ENCODE measurements at places on chromosomes 3 and 15.
A peak's percentile ranks its signal among the peaks of the same experiment; 100 is the strongest.

GRCh38 chr3:42189736-42190135, 76.2 kb downstream of the CCK start:
- H3K36me3 ChIP-seq: peaks cover 73% of the 10 kb centered on the region
- no peak for DNase-seq
- H3K27me3 ChIP-seq: no peaks in the 10 kb centered on the region

DNA sequence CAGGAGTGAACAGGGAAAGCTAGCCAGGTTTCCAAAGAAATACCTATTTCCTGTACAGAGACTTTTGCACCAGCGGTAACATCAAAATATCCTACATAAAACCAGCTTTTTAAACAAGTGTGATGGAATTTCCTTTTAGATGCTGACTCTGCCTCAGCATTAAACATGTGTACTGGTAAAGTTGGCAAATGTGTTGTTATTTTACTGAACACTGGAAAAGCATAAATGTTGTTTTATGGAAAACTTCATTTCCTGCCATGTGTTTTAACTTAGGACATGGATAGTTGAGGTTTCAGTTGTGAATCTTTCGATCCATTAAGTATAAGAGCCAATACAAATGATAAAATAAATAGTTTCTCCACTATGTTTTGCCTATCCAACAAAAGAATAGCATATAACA, 15.7 kb downstream of the OXNAD1 start:
- no peaks in the 10 kb centered on the region for H3K4me1 ChIP-seq
- DNase-seq: no peak
- no peak overlapping the region for H3K27ac ChIP-seq
- H3K27me3 ChIP-seq: no peaks in the 10 kb centered on the region
- no peak overlapping the region for H3K4me3 ChIP-seq

DNA sequence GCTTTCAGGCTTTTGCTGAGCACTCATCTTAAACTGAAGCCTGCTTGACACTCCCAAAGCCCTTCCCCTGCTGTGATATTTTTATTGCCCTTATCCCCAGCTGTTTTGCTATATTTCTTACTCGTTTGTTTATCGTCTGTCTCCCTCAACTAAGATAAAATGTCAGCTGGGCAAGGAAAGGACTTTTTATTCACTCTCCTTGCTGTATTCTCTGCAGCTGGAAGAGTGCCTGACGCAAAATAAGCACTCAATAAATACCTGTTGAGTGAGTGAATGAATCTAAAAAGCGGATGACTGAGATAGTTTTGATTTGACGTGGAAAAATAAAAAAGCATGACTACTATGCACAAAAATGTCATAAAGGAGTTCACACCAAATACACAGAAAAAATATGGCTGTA, 84.8 kb upstream of the POMGNT2 start:
- no peaks in the 10 kb centered on the region for H3K36me3 ChIP-seq
- H3K4me3 ChIP-seq: no peak overlapping the region
- peak overlapping the region; percentile 8 for H3K27ac ChIP-seq
- DNase-seq: peak; percentile 64

DNA sequence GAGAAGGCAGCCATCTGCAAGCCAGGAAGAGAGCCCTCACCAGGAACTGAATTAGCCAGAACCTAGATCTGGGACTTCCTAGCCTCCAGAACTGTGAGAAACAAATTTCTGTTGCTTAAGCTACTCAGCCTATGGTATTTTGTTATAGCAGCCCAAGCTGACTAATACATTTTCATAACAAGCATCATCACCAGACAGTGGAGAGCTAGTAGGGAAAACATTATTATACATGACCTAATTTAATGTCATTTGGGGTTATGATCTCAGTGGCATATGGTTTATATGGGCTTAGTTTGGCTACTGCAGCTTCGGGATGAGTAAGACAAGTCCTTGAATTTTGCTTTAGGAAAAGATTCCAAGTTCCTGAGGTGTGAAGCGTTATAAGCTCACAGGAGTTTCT, 35.6 kb downstream of the LNP1 start:
- H3K27ac ChIP-seq: no peak overlapping the region
- H3K4me1 ChIP-seq: no peaks in the 10 kb centered on the region
- peak; percentile 4 for DNase-seq
- no peak overlapping the region for H3K4me3 ChIP-seq
- H3K36me3 ChIP-seq: no peaks in the 10 kb centered on the region

DNA sequence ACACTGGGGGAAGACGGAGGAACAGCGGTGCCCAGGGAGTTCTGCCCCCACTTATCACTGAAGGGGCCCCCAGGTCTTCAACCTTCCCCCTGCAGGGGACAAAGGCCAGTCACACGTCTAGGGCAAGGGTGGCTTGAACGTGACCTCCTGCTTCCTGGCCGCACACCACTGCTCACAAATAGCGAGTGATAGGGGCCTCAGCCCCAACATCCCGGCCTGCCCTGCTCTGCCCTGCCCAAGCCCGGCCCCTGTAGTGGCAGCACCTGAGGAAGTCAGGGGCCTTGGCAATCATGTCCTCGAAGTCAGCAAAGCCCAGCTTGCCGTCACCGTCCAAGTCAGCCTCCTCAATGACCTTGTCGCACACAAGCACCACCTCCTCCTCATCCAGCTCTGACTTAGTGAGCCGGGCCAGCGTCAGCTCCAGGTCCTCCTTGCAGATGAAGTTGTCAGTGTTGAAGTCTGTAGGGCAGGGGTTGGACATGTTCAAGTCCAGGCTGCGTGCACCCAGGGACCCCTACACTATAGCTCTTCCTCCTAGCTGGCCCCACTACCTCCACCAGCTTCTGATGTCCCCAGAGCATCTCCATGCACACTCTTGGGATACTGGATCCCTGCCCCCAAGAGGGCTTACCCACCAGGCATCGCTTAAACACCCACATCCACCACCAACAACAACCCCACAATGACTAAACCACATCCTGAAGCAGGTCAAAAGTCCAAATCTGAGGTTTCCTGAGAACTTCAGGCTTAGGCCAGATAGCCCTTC, 13.3 kb downstream of the SH2D7 start:
- H3K36me3 ChIP-seq: peaks cover 13% of the 10 kb centered on the region
- no peak overlapping the region for H3K27ac ChIP-seq
- H3K4me3 ChIP-seq: no peak overlapping the region
- peaks cover 26% of the 10 kb centered on the region for H3K27me3 ChIP-seq
- no peak for DNase-seq

GRCh38 chr3:4776980-4777581, 202.2 kb upstream of the BHLHE40 start:
- no peak overlapping the region for H3K4me3 ChIP-seq
- no peak overlapping the region for H3K27ac ChIP-seq
- DNase-seq: peak; percentile 65
- no peaks in the 10 kb centered on the region for H3K27me3 ChIP-seq
- H3K36me3 ChIP-seq: no peaks in the 10 kb centered on the region

DNA sequence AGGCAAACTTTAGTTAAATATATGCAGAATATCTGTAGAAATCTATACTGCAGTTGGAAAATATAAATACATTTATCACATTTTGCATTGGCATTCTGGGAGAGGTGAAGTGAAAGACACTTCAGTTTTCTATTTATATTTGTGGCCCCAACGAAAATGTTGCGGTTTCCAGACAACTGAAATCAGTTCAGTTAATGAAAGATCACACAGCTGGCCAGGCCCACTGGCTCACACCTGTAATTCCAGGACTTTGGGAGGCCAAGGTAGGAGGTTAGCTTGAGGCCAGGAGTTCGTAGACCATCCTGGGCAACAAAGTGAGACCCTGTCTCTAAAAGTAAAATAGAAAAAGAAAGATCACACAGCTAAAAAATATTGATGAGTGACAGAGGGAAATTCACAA, 11.9 kb upstream of the CLASP2 start:
- no peaks in the 10 kb centered on the region for H3K4me1 ChIP-seq
- H3K27ac ChIP-seq: no peak overlapping the region
- no peaks in the 10 kb centered on the region for H3K36me3 ChIP-seq
- no peak overlapping the region for H3K4me3 ChIP-seq
- DNase-seq: no peak

DNA sequence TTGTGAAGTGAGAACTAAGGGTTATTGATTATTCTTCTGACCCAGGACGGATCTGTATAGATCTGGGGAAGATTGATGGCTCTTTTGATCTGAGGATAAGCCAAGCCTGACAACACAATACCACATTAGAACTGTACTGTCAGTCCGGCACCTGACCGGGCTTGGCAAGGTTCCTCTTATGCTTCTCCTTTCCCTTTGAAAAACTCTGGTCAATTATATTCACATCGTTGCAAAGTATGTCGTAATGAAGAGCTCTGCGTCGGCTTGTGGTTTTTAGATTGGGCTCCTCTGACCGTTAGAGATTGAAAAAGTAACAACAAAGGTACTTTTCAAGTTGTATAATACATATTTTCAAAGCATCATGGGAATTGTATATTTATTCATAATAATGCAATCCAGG, 389.8 kb downstream of the NR2F2 start:
- H3K27me3 ChIP-seq: no peaks in the 10 kb centered on the region
- no peak overlapping the region for H3K27ac ChIP-seq
- no peak for DNase-seq
- no peaks in the 10 kb centered on the region for H3K4me1 ChIP-seq

DNA sequence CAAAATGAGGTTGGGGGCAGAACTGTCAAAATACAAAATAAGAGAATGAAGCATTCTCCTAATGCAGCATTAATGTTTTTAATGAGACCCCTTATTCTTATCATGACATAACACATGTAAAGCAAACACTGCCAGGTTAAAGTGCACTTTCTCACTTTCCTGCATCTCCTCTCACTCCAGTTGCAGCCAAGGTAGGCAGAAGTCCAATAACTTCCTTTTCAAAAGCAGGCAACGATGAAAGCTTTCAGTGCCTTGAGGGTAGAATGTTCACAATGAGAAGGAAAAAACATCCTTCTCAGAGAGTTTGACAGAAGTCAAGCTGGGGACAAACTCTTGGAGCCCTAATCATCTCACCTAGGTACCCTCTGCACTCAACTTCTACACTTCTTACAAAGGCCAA, 59.5 kb downstream of the FAIM start:
- peaks cover 8% of the 10 kb centered on the region for H3K36me3 ChIP-seq
- no peaks in the 10 kb centered on the region for H3K27me3 ChIP-seq

GRCh38 chr3:64443546-64444381, 218.5 kb upstream of the PRICKLE2 start:
- peaks cover 27% of the 10 kb centered on the region for H3K4me1 ChIP-seq
- H3K36me3 ChIP-seq: no peaks in the 10 kb centered on the region
- peak; percentile 77 for DNase-seq
- H3K27me3 ChIP-seq: peaks cover 53% of the 10 kb centered on the region
- no peak overlapping the region for H3K27ac ChIP-seq
- H3K4me3 ChIP-seq: peak overlapping the region; percentile 77

- H3K36me3 ChIP-seq: no peaks in the 10 kb centered on the region
- no peak overlapping the region for H3K27ac ChIP-seq
- H3K27me3 ChIP-seq: no peaks in the 10 kb centered on the region
- H3K4me3 ChIP-seq: no peak overlapping the region
These were observed 172.7 kb upstream of the TP63 start for GRCh38 chr3:189458528-189458927.

- peak overlapping the region; percentile 62 for H3K27ac ChIP-seq
- H3K36me3 ChIP-seq: peaks cover 3% of the 10 kb centered on the region
- no peaks in the 10 kb centered on the region for H3K27me3 ChIP-seq
- H3K4me3 ChIP-seq: peak overlapping the region; percentile 96
These were observed 1.2 kb downstream of the NR2C2 start for GRCh38 chr3:14948609-14949038.

GRCh38 chr15:31977812-31978661, 52.3 kb upstream of the CHRNA7 start:
- peak; percentile 16 for DNase-seq
- H3K4me3 ChIP-seq: no peak overlapping the region
- H3K27ac ChIP-seq: no peak overlapping the region
- H3K36me3 ChIP-seq: no peaks in the 10 kb centered on the region

- H3K27me3 ChIP-seq: peaks cover 3% of the 10 kb centered on the region
- H3K4me3 ChIP-seq: no peak overlapping the region
- no peak overlapping the region for H3K27ac ChIP-seq
- DNase-seq: no peak
- no peaks in the 10 kb centered on the region for H3K4me1 ChIP-seq
These were observed 562 bp downstream of the ADGRG7 start for GRCh38 chr3:100609963-100610362.

DNA sequence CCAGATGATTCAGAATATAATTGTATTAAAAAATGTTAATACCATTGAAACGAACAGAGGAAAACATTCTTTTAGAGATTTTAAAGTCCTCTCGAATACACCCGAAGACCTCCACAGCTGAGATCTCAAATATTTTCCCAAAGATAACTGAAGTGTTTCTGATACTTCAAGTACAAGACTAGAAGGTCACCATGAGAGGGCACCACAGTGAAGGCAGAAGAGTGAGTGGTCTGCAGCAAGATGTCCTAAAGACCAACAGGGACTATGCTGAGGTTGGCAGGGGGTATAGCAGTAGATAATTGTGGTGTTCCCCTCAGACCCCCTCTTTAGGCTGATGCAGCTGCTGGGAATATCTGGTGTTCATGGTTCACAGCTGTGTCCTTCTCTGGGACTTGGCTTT, 156.5 kb downstream of the PDCD6IP start:
- H3K4me3 ChIP-seq: no peak overlapping the region
- H3K27ac ChIP-seq: no peak overlapping the region
- no peaks in the 10 kb centered on the region for H3K27me3 ChIP-seq
- DNase-seq: peak; percentile 16

DNA sequence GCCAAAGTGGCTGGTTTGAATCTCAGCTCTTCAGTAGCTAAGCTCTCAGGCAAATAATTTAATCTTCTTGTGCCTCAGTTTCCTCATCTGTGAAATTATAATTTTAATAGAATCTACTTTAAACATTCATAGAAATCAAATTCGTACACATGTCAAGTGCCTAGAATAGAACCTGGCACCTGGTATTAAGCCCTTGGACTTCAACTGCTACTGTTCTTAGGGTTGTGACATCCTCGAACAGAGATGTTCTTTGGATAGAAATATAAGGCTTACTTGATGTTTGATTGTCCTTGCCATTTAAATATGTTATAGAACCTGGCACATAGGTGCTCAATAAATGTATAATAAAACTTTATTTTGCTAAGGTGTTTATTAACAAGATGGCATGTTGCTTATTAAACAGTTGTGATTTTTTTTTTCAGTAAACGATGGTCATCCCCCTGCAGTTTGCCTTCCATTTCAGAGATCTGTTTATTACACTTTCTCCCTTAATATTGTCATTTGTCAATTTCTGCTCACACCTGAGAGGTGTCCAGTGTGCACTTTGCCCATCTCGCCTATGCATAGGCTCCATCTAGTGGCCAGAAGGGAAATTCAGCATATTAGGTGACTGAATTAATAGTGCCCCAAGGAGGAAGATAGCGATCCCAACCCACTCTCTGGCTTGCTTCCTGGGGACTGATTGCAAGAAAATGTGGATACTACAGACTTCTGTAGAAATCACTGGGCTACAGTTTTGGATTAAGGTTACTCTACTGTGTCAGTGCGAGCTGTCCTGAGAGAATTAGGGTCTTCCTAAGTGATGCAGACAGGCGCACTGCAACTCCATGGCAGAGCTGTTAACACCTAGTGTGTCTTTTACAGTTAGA, 10.7 kb downstream of the IGF1R start:
- peak; percentile 63 for DNase-seq

All from mesenchymal stem cell (in vitro differentiated cells and primary cell).